ENCODE measurements at places on chromosomes 2 and 18.

- DNase-seq: no peak
These were observed 34.7 kb downstream of the ROCK2 start for GRCh38 chr2:11309706-11310105.

GRCh38 chr2:62194558-62195420 is 1.1 kb upstream of the B3GNT2 start:
- no peak for DNase-seq

DNA sequence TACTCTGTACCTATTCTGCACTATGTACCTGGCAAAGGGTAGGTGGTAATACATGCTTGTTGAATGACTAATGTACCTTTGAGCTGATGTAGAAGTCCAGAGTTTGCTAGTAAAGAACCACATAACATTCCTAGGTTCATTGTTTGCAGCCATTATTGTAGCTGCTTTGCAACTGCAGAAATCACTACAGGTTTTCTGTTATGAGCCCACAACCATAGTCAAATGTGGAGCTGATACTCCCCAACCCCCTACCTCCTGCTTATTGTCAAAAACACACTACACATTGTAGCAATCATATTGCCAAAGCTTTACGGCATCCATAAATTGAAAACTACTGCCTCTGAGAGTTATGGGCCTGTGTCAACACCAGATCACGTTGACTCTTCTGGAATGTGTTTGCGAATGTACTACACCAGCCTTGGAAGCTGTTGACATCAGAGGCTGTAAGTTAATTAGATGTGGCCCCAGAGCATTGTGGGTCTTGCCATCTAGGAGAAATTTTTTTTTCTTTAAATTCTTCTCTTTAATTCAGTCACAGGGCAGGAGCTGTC is 187.0 kb downstream of the AGPS start:
- no peak for DNase-seq

- DNase-seq: no peak
These were observed 68.8 kb downstream of the ACVR1C start for GRCh38 chr2:157559890-157560289.

GRCh38 chr2:45855374-45855773 is 203.9 kb downstream of the PRKCE start:
- DNase-seq: no peak

DNA sequence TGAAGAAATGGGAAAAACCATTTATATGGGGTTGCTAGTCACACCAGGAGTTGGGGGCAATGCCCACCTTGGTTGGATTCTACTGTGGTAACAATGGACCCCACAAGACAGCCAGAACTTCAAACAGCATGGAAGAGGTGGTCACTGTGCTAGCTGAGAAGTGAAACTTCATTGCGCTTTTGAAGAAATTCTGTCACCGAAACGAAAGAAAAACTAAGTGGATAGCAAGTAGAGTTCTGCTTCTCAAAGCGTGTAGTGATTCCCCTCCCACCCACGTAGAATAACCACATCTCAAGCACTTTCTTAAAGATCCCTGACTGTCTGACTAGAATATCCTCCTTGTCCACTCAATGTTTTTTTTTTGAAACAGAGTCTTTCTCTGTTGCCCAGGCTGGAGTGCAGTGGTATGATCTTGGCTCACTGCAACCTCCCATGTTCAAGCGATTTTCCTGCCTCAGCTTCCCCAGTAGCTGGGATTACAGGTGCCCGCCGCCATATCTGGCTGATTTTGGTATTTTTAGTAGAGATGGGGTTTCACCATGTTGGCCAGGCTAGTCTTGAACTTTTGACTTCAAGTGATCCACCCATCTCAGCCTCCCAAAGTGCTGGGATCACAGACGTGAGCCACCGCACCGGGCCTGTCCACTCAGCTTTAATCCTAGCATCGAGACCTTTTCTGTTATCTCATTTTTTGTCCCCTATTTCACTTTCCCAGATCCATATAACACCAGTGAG is 30.1 kb upstream of the CCL20 start:
- no peak for DNase-seq

DNA sequence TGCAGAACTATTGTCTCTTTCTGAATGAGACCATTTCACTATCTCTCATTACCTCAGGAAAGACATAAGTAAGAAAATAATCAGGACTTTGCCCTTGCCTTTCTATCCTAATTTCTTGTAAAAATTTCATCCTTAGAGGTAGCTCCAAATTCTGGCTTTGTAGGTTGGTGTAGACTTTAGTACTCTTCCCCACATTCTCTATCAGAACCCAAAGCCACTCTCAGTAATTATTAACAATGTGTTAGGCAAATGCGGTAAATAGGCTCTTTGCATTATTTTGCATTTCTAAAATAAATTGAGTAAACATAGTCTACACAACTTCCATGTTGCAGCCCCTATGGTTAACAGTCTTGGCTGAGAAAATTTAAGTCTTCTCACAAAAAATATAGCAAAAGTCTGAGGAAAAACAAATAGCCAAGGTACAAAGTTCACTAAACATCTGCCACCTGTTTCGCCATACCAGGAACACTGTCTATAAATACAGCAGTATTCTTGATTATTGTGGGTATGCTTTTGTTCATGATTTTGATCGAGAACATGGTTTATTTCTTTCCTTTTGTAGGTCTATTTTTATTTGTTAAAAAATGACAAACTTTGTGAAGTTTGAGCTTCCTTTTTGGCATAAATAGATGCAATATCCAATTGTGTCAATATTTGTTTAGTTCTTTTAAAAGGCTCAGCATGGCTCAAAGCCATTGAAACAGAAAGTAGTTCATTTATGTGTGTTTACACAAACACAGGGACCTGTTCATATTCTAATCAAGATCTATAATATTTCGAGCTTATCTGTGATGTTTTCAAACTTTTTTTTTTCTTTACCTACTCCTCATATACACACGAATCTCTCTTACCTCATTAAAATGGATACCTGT is 1061.5 kb downstream of the CNTNAP5 start:
- no peak for DNase-seq

GRCh38 chr2:240733803-240734495 is 42.3 kb downstream of the AQP12A start:
- no peak for DNase-seq

DNA sequence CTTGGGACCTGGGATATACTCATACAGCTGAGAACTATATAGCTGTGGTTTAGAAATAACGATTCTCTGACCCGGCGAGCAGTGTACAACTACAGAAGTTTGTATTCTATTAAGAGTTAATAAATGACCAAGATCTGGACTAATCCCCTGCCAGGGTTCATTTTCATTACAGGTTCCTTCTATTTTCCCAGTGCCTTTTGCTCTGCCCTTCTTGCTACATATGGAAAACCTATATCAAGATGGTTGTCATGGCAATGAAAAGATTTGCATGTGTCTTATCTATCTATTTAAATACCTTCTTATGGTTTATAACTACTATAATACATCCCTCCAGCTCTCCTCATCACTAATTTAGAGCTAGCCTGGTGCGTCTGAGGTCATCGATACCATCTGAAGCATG is 965.2 kb downstream of the BCL11A start:
- DNase-seq: no peak

- DNase-seq: no peak
These were observed 88.6 kb upstream of the FHL2 start for GRCh38 chr2:105487142-105488069.

DNA sequence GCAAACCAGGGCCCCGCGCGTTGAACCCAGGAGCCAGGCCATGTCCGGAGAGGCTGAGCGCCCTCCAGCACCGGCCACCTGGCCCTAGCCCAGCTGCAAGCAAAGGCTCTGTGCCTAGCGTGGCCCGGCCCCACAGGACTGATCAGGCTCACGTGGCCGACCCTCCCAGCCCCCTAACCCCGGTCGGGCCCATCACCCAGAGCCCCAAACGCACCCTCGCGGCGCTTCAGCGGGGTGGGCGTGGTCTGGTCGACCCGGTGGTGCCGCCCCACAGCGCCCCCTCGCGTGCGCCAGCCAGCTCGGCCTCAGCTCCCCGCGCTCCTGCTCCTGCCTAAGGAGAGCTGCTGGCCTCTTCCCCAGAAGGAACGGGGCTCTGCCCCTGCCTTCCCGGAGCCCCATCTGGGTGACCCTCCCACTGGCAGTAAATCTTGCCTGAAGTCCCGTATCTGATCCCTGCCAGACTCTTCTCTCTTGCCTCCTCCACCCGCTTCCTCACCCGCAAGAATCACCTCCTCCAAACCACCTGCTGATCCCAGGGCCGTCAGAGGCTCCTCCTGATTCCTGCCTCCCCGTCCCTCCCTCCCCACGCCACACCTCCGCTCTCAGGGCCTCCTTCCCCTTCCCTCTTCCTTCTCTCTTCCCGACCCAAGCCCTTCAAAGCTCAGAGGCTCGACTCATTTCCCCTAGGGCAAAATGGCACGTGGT is 12.3 kb upstream of the TEX51 start:
- DNase-seq: peak; percentile 32

DNA sequence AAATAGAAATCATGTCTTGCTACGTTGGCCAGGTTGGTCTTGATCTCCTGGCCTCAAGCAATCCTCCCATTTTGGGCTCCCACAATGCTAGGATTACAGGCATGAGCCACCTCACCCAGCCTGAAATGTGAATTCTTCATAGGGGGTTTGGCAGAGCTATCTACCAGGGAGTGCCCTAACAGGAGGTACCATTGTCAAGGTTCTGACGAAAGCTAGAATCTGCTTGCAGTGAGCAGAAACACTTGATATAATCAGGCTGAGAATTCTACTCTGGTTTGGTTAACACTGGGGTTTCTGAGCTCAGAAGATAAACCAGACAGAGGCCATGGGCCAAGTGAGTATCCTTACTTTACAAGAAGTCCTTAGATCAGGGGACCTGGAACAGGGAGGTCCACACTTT is 7.2 kb upstream of the LAMA3 start:
- DNase-seq: no peak

DNA sequence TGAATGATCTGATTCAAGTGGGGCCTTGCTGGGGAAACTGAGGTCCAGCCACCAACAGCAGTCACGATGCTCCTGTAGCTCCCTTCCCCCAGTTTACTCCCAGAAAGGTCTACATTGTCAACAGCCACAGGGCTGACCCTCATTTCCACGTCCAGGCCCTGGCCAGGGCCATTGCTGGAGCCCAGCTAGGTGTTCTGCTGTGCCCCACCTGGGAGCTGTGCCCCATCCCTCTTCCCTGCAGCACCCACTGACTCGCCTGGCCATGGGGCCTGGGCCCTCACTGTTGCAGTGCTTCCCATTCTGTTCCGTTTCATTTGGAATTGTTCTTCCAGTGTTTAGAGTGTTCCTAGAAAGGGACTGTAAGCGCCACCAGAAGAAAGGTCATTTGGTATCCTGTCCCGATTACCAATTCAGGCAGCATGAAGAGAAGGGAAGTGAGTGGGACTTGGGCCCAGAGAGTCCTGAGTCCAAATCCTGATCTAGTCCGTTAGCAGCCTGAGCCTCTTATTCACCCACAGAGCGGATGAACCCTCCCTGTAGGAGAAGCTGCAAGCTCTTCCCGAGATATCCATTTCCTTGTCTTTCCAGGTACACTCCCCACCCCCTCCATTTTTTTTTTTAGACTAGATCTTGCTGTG is 73.1 kb upstream of the HPCAL1 start:
- no peak for DNase-seq

GRCh38 chr2:127954857-127955256 is 69.1 kb upstream of the AMMECR1L start:
- DNase-seq: no peak

DNA sequence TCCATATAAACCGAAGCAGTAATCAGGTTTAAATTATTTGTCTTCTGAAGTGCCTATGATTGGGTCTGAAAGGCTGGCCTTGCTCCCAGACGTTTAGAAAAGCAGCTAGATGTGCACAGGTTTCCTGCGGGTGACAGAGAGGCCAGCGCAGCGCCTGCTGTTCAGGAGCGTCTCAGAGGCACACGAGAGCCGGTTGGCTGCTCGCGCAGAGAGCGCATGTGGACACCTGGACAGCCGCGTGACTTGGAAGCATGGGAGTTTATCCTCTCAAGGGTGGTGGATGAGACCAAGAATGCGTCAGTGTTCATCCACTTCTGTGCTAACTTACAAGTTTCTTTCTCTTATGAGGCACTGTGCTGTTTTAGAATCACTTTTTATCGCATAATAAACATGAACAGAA is 303.7 kb downstream of the PTGR3 start:
- DNase-seq: no peak

- DNase-seq: no peak
These were observed 107.8 kb upstream of the DAPL1 start for GRCh38 chr2:158687315-158687714.

DNA sequence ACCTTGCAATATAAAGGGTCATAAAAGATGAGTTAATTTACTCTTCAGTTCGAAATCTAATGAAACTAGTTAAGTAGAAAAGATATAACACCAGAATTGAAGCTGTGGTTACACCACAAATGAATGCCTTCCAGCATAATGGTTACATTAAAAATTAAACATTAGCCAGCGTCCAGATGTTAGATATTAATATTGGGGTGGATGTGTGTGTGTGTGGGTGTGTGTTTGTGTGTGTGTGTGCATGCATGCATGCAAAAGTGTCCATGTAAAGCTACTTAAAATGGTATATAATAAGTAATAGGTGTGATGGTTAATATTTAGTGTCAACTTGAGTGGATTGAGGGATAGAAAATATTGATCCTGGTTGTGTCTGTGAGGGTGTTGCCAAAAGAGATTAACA is 170.4 kb upstream of the FN1 start:
- DNase-seq: no peak

DNA sequence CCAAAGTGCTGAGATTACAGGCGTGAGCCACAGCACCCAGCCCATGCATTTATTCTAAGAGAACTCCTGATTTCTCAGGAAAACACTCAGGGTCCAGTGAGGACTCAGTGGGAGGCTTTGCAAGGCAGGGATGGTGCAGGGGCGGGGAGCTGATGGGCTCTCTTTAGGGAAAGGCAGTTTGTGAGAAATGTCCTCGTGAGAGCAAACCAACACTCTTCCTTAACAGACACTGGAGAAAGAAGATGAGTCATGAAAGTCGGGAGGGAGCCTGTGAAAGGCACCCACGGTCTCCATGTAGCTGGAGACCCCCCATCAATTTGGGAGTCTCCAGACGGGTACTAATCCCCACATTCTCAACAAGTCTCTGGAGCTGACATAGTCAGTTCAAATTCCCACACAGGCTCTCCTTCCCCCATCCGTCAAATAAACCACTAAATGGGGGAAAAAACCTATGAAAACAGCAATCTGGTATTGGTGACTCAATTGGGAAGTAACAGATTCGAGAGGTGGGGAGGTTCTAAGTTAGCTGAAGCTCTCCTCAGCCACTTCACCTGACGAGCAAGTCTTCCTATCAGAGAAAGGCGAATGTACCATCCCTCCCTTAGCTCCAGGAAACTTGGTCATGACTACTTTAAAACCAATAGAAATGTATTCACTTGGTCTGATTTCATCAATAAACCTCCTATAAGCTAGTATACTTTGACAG is 11.0 kb upstream of the CREG2 start:
- no peak for DNase-seq

DNA sequence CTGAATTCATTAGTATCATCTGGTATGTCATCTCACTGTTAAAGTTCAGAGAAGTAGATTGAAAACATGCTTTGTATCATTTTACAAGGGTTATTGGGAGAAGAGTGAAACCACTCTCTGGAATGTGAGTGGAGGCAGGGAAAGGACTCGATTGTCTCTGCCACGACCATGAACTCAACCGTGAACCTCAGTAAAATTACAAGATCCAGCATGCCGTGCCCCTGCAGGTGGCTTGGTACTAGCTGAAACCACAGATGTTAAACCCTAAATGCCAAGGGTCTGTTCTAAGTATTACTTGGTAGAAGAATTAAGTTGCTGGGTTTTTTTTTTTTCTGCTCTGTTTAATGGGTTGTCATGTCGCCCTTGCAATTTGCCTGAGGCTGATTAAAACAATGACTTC is 197.2 kb downstream of the MYO3B start:
- no peak for DNase-seq
